IMR-90 (cell line): ENCODE measurements at places on chromosomes 5 and 9. TPM values are rescaled to one million over a fixed set of nuclear protein-coding genes. Genes with fewer than 3 reads are reported as not detected.

DNA sequence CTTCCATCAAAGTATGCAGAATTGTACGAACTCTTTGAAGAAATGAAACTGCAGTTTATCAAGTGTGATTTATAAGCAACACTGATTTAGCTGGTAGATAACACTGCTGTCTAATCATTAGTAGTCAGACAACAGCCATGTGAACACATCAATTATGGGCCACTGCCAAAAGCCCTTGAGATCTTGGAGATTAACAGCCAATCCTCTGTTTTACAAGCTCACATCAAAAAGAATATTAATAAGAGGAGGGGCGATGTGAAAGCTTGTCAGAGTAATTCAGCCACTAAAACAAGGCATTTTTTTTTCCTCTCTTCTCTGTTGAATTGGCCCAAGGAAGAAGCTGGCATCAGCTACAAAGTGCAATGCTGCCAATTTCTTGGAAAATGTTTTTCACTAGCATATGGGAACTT is 28.1 kb downstream of the ZNF608 start:
- H3K27me3 ChIP-seq, result no peaks in the 10 kb centered on the region
- no peaks in the 10 kb centered on the region for H3K4me1 ChIP-seq
- no peak for DNase-seq
- H3K4me3 ChIP-seq, result no peak overlapping the region

DNA sequence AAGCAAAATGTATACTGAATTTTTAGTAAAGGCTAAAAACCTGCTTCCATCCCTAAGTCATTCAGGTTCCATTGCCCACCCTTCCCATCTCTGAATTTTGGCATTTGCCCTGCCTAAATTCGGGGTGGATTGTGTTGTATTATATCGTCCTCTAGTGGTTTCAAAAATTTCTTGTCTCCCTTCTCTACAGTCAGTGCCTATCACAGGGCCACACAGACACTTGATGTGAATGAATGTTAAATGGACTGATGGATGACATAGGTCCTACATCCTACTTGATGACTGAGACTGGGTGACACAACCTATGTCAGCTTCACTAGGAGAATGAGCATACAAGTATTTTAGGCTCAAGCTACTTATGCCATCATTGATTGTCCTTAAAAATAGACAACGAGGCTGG is 45.6 kb upstream of the SLC30A5 start:
- no peaks in the 10 kb centered on the region for H3K36me3 ChIP-seq
- no peak for DNase-seq
- H3K27ac ChIP-seq, result no peak overlapping the region
- H3K4me1 ChIP-seq, result no peaks in the 10 kb centered on the region
- H3K4me3 ChIP-seq, result no peak overlapping the region
- no peaks in the 10 kb centered on the region for H3K27me3 ChIP-seq

GRCh38 chr5:107821288-107821687 is 150.6 kb upstream of the EFNA5 start:
- DNase-seq, result no peak
- H3K27me3 ChIP-seq, result no peaks in the 10 kb centered on the region
- no peak overlapping the region for H3K27ac ChIP-seq
- no peaks in the 10 kb centered on the region; the same call in 1 of the 2 replicates for H3K36me3 ChIP-seq

GRCh38 chr5:166602271-166602670 is 1689.2 kb upstream of the WWC1 start:
- no peaks in the 10 kb centered on the region for H3K4me1 ChIP-seq
- H3K27me3 ChIP-seq, result no peaks in the 10 kb centered on the region
- H3K4me3 ChIP-seq, result no peak overlapping the region
- DNase-seq, result no peak
- H3K27ac ChIP-seq, result no peak overlapping the region
- H3K36me3 ChIP-seq, result no peaks in the 10 kb centered on the region

The MSX2 gene
- 1.9 and 2.2 TPM in 2 replicates for total RNA-seq
